ENCODE measurements at places on chromosomes 16 and 17.

DNA sequence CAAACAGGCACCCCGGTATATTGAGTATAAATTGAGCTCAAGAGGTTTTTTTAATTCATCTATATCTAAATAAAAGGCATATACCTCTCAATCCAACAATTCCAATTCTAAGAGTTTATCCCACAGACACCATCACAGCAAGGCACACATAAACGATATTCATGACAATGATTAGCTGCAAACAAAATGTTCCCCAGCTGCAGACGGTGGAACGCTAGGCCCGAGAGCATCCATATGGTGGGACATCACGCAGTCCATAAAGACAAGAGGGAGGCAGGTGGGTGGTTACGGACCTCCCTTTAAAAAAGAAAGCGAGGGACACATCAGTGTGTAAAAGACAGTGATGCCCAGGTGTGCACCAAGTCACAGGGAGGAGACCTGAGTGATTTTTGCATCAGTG, 28.1 kb downstream of the MEAK7 start:
- DNase-seq = no peak

GRCh38 chr17:18035704-18036103, 3.3 kb downstream of the ATPAF2 start:
- no peak for DNase-seq

- no peak for DNase-seq
Measured at GRCh38 chr16:65981057-65981456, 385.4 kb upstream of the CDH5 start.

DNA sequence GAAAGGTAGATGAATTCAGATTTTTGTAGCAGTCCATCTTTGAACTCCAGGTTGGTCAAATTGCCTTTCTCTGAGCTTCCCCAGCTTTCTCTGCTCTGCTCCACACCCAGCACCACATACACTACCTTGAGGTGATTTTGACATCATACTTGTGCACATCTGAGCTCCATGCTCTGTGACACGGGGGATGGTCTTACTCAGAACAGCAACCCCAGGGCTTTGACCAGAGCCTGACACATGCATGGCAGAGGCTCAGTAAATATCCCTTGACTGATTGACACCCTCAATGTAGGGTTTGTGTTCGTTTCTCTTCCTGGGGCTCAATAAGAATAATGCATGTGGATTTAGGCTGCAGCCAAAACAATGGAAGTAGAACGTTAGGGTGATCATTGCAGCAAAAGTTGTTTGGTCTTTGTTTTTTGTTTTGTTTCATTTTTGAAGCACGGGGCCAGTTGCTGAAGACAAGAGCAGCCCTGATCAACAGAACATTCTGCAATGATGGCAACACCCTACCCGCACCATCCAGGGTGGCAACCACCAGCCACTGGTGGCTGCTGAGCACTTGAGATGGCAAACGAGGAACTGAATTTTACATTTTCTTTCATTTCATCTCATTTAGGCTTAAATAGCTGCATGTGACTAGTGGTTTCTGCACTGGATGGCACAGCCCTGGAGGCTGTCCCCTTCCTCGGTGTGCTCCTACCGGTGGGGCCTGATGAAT, 224.8 kb upstream of the TNRC6C start:
- no peak for DNase-seq

- DNase-seq = no peak
Measured at GRCh38 chr16:72312828-72313227, 140.9 kb upstream of the PMFBP1 start.

GRCh38 chr16:50440991-50441390, 72.2 kb upstream of the BRD7 start:
- no peak for DNase-seq

DNA sequence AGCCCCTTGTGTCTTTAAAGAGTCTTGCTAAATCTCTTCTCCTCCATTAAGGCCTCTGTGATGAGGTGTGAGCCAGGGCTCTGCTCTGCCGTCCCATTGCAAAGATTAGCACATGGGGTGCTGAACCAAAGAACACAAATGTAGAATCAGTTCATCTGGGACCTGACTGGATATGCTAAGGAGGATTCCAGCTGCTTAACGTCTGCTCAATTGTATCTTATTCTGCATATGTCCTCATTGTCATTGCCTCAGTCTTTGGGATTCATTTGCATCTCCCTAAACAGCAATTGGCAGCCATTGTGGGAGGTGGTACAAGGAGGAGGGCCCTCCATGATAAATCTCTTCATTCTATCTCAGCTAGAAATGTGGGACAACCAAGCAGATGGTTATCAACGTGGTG, 106.3 kb upstream of the ADAMTS18 start:
- DNase-seq = no peak

GRCh38 chr16:84689111-84689510, 10.7 kb upstream of the USP10 start:
- no peak for DNase-seq

DNA sequence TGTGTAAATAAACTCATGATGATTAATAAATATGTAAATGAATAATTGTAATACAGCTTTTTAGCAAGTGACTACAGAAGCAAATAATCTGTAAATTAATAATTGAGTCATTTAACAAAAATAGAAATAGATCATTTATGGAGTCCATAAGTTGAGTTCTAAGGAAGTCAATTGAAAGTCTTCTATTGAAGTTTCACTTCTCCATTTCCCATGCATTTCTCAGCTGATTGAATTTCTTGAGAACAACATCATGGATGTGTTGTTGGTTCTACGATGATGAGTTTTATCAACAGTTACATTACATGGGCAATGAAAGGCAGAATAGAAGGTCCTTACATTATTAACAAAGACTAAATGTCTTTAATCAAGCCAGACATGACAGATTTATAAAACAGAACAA, 290.4 kb downstream of the MAP2K6 start:
- no peak for DNase-seq

GRCh38 chr17:30299000-30299399, 7.3 kb upstream of the BLMH start:
- no peak for DNase-seq

GRCh38 chr17:40551879-40552768, 13.1 kb downstream of the CCR7 start:
- no peak for DNase-seq

DNA sequence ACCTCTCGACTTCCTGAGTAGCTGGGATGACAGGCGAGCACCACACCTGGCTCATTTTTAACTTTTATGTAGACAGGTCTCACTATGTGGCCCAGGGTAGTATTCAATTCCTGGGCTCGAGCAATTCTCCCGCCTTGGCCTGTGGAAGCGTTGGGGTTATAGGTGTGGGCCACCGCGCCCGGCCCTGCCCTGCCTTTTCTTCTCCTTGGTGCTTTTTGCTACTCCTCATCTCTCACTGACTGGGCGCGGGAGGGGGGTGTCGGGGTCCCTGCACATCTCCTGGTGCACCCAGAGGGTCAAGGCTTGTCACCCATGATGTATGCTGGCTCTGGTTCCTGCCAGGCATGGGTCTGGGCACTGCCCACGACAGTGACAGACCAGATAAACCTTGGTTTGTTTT, 2.9 kb downstream of the MCRIP2 start:
- no peak for DNase-seq

DNA sequence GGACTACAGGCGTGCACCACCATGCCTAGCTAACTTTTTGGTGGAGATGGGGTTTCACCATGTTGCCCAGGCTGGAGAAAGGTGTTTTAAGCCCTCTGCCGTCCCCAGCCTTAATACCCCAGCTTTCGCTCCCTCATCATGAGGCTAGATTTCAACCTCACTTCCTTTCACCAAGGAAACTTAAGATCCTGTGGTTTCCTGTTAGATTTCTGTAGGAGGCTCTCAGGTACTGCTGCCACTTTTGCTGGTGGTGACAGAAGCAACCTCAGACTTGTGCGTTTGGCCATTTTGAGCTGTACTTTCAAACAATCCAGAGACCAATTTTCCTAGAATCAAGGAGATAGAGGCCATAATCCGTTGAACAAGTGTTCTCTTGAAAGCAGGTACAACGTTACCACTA, 36.2 kb downstream of the MPHOSPH6 start:
- DNase-seq = no peak

DNA sequence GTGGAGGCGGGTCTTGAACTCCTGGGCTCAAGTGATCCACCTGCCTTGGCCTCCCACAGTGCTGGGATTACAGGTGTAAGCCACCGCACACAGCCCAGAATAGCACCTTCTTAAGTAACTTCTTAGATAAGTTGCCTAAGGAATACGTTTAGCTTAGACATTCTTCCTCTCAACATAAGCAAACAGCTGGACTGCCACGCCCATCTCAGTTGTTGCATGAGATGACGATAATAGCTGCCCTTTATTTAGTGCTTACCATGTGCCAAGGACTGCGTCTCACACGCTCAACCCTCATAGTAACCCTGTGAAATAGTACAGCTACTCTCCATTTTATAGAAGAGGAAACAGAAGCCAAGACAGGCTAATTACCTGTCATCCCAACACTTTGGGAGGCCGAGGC, 11.8 kb downstream of the HASPIN start:
- no peak for DNase-seq

GRCh38 chr16:55242667-55243066, 81.3 kb upstream of the IRX6 start:
- DNase-seq = no peak

DNA sequence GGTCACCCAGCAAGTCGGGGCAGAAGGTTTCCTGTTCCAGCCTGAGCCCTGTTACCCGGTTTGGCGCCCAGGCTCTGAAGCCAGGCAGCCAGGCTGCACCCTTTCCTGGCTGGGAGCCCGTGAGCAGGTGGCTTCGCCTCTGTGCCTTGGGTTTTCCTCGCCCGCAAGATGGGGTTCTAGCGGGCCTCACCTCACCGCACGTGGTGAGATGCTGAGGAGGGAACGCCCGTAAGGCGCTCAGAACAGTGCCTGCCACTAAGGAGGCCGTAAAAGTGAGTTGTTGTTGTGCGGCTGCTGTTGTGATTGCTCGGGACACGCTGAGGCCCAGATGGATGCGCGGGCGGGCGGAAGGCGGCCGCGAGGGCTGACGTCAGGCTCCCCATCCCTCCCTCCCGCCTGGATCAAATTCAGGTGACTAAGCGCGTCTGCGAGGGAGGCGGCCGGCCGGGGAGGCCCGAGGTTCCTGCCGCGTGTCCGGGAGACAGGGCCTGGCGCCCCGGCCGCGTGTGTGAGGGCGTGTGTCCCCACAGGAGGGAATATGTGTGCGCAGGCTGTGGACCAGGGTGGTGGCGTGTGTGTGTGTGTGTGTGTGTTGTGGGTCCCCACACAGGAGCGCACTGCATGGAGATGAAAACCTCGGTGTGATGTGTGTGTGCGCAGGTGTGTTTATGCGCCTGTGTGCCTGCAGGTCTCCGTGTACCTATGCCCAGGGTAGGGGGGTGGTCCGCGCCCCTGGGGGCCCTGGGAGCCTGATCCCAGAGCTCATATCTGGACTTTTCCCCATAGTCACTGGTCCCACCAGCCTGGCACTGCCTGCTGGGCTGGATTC, 4.3 kb downstream of the CAMKK1 start:
- no peak for DNase-seq

- no peak for DNase-seq
Measured at GRCh38 chr17:74478420-74479100, 12.1 kb downstream of the CD300A start.

GRCh38 chr16:72113616-72113945, 19.9 kb downstream of the DHX38 start:
- DNase-seq = no peak

- no peak for DNase-seq
Measured at GRCh38 chr16:77739559-77739892, 17.2 kb downstream of the NUDT7 start.

DNA sequence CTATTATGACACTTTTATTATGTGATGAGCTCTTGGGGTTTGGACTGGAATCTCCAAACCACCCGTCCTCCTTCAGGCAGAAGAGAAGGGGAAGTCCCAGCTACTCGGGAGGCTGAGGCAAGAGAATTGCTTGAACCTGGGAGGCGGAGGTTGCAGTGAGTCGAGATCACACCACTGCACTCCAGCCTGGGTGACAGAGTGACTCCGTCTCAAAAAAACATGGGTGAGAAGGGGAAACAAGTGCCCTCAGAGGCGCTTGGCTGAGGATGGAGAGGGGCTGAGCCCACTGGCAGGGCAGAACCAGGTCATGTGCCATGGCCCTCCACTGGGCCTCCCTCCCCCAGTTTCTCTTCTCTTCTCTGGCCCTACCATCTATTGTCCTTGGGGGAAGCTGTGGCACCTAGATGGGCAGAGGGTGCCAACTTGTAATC, 120.9 kb upstream of the SMURF2 start:
- DNase-seq = no peak

DNA sequence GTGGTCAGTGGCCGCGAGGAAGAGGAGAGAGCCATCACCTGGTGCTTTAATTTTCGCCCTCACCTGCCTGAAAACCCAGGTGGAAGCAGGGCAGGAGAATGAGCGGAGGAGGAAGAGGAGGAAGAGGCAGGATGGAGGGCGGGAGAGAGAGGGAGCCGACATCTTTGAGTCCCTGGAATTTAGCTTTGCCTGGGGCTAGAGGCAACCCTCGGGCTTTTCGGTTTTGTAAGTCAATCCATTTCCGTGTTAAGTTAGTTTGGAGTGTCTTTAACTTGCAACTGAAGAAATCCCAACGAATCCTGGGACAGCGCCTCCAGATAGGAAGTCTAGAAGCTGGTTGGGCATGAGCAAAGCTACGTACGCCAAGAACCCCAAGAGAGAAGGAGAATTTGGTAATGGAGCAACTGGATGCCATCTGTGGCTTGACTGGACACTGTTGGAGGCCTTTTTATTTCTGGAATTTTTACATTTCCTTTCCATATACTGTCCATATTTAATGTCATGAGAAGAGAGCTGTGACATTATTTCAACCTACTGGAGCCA, 36.9 kb upstream of the ATP2A3 start:
- DNase-seq = no peak

- no peak for DNase-seq
Measured at GRCh38 chr17:50719924-50720794, 756 bp downstream of the LUC7L3 start.

DNA sequence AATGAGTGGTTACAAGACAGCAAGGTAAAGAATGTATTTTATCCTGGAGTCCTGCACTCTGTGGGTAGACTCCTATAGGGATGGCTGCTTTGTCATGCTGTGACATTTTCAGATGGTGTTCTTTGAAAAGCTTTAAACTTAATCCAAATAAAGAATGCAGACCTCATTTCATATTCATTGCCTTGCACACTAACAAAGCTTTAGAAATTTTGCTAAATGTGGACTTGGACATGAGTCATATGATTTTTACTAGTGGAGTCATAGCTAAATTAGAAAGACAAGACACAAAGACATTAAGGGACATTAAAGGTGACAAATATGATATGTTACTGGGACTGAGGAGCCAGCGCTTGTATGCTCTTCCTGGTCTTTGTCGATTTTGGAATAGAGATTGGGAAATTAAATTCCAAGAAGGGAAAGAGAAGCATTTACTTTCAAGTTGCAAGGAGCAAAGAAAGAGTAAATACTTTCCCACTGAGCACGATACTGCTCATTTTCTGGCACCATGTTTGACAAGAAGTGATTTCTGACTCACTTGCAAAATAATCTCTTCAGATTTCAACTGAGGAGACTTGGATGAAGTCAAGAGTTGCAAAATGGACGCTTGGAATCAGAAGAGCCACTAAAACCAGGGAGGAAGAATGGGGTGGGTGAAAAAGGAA, 152.9 kb upstream of the MYOCD start:
- DNase-seq = no peak

GRCh38 chr17:18191967-18192366, 8.3 kb downstream of the ALKBH5 start:
- no peak for DNase-seq

Measured in stimulated activated CD8-positive, alpha-beta memory T cell treated with anti-CD3 and anti-CD28 coated beads, Interleukin-12 subunit alpha, Interleukin-12 subunit beta, amount 100 ng/mL, for 1 hour (primary cell).